ENCODE measurements at places on chromosomes 7 and 10. TPM values are rescaled to one million over a fixed set of nuclear protein-coding genes. Genes with fewer than 3 reads are reported as not detected.

The CRTAC1 gene
- 0.26 TPM for total RNA-seq

The PVRIG gene
- total RNA-seq: 21.9 TPM

The DLD gene
- total RNA-seq: 103 TPM

The LIPN gene
- total RNA-seq: 3.6 TPM

Data from spleen (tissue), 13 donors.